Pons (tissue), 1 donor: ENCODE measurements at places on chromosomes 1 and 21.

DNA sequence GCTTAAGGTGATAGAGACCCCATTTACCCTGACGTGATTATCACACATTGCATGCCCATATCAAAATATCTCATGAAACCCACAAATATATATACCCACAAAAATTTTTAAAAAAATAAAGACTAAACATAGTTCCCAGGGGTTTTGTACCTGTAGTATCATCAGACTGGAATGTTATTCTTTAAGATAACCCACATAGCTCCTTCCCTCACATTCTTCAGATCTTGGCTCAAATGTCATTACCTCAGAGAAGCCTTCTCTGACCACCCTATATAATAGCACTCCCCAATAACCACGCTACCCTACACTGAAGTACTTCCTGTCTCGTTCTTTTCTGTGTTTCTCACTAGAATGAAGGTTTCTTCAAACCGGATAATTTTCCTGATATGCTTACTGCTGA is 138.3 kb upstream of the SNX7 start:
- no peak for DNase-seq

GRCh38 chr1:201296352-201296751 is 13.0 kb downstream of the PKP1 start:
- no peak for DNase-seq

DNA sequence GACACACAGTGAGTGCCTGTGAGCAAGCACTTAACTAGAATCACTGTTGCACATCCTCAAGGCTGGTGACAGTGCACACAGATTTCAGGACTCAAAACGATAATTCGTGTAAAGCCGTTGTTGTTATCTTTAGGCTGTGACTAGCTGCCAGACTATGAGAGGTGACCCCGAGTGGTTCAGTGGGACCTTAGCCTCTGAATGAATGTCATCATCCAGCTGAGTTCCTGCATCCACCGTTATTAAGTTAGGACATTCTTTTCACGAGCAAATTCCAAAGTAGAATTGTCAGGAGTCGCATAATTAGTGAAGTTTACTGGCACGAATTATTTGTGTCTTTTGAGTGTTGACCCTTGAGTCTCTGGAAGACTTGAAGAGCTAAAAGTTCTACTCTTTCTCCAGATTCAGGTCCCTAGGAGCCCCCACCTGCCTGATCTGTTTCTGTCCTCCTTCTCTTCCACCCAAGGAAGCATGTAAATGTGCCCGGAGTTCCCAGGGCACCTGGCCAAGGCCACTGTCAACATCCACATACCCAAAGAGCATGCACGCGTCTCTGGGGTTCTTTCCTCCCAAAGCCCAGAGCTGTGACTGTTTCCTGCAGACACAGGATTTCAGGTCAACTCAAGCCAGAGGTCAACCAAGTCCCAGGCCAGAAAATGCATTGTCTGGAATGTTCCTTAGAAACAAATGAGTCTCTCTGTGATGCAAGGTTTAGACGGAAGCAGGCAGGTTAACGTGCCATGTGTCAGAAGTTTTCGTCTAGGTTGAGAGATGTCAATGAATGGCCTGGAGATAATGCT is 207.2 kb downstream of the TOMM20 start:
- no peak for DNase-seq

DNA sequence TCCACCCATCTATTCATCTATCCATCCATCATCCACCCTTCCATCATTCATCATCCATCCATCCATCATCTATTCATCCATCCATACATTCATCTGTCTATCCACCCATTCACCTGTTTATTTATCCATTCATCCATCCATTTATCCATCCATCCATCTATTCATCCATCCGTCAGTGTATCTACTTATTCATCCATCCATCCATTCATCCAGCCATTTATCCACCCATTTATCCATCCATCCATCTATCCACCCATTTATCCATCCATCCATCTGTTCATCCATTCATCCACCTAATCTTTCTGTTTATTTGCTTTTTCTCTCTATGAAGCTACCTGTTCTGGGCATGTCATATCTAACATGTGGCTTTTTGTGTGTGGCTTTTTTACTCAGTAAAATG is 115.4 kb downstream of the CRYAA start:
- no peak for DNase-seq

DNA sequence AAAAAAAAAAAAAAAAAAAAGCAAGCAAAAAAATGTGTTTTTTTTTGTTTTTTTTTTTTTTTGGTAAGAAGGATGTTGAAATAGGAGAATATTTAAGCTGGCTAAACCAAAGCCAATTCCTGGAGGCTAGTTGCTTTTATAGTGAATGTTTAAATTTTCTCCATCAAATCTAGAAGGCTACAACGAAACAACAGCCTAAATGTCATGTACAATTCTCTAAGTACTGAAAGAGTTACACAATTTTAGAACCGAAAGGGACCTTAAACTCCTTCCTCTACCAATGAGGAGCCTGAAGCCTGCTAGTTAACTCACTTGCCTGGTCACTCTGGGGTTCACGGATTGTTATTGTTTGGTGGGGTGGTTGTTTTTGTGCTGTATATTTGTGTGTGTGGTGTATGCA is 3.5 kb downstream of the WLS start:
- DNase-seq, result no peak

GRCh38 chr1:44572572-44572879 is 101.8 kb downstream of the TMEM53 start:
- DNase-seq, result no peak

- DNase-seq, result no peak
These were observed 21.0 kb downstream of the SLC27A3 start for GRCh38 chr1:153795934-153796785.

DNA sequence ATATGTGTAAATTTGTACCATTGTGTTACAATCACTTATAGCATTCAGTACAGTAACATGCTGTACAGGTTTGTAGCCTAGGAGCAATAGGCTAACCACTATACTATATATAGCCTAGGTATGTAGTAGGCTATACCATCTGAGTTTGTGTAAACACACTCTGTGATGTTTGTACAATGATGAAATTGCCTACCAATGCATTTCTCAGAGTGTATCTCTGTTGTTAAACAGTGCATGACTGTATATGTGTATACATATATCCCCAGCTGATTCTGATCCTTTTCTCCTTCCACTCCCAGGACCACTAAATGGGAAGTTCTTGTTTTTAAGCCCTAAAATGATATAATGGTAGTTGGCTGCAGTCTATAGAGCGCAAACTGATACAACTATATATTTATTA is 7.8 kb downstream of the GNPAT start:
- DNase-seq, result no peak

- DNase-seq, result no peak
These were observed 151.1 kb upstream of the C8B start for GRCh38 chr1:57116871-57117270.

- no peak for DNase-seq
These were observed 381 bp upstream of the KLHL20 start for GRCh38 chr1:173714441-173714758.
